ENCODE measurements at places on chromosomes 6 and 20. TPM values are rescaled to one million over a fixed set of nuclear protein-coding genes. Genes with fewer than 3 reads are reported as not detected.

DNA sequence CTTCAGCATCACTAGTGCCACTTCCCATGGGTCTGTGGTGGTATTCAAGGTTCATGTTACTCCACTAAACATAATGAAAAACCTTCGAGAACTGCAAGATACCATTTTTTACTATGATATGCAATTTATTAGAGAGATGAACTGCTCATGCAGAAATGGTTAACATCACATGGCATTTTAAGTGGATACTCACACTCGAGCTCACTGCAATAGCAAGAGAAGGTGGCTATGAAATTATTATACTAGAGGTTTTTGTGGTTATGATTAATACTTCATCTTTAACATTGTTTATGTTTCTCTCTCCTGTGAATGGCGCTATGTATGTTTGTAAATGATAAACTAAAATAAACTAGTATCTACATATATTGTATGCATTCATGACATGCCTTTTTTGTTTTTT is 35.1 kb downstream of the SCAF8 start:
- no peak for DNase-seq

DNA sequence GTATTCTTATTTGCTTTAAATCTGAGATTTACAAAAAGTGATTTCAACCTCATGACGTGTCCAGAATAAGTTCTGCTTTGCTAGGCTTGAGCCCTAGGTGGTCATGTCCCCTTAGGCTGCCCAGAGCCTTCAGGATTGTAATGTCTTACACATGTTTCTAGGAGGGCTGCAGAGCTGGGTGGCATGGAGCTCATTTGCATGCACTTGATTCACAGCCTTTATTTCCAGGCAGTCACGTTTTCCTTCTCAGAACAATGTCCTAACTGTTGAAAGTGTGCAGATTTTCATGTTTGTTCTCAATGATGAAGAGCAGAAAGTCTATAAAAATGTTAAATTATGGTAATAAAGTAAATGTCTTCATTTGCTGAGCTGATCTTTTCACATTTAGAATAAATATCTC is 448.6 kb upstream of the SOX4 start:
- no peak for DNase-seq

Gene RREB1
- 57.2 TPM for total RNA-seq

DNA sequence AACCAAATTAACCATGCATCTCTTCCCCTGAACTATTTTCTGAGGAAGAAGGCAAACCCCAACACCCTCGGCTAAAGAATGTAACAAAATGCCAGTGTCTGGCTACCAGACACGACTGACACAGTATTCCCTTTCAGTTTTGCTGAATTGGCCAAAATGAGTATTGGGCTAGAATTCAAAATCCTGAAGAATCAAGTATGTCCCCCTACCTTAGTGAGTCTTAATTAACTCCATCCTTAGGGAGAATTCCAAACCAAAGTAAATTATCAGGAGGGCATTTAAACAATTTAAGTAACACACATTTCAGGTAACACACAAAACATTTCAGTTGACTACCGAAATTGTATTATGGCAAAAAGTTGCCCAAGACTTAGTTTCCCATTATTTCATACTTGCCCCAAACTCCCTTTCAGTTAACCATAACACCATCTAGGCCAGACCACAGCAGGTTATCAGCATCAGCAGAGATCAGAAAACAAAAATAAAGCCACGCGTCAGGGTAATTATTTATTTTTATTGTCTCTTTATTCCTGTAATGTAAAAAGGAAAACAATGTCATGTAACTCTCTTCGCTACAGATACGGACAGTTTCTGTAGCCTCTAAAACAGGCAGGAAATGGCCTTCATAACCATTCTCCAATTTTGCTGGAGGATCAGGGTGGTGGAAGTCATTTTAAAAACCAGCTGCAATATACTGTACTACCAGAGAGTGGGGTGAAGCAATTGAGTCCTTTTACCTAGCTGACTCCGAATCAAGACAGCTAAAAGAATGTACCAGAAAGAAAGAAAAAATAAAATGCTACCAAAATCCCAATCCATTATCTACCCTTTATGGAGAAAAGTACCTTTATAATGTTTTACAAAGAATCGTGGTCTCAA is 1.9 kb downstream of the SNX5 start:
- DNase-seq, result no peak

- DNase-seq, result no peak
These were observed 597.5 kb upstream of the JAG1 start for GRCh38 chr20:11271319-11271718.
